ENCODE measurements at places on chromosomes 2 and 18.

GRCh38 chr18:6811816-6812215 lies 82.3 kb downstream of the ARHGAP28 start:
- no peak for DNase-seq

- no peak for DNase-seq
These were observed 434.4 kb upstream of the ETAA1 start for GRCh38 chr2:66962716-66963115.

DNA sequence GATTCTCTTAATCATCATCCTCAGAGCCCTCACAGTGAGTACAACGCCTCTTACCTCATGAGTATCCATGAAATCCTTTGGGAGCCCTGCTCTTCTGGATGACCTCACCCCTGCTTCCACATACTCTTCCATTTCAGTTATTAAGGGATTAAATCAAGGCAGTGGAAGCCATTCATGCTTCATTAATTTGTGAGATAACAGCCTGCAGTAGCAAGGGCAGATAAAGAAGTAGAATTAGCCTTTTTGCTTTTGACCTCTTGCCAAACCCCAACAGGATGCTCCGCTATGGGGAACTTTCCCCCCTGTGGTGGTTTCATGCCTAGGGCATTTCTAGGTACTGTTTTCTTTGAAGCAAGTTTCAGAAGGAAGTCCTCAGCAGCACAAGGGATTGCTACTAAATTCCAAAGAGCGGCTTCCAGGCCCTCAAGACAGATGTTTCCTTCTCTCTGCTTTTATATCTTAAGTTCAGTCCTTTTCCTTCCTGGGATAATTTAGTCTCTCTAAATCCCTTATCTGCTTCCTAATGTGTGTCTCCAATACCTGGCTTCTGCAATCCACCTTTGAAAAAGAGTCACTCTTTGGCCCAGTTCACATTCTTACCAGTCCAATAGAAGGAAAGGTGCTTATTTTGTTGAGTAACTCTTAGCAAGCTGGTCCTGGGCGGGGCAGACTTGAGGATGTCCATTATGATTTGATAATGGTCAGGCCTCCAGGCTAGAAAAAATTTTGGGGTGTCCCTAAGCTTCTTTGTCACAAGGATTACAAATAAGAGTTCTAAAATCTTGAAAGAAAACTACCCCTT lies 76.9 kb downstream of the MYO1B start:
- no peak for DNase-seq

- DNase-seq = no peak
These were observed 33.1 kb upstream of the ATP6V1B1 start for GRCh38 chr2:70902579-70902978.

- no peak for DNase-seq
These were observed 8.7 kb downstream of the OTOF start for GRCh38 chr2:26469092-26469710.

DNA sequence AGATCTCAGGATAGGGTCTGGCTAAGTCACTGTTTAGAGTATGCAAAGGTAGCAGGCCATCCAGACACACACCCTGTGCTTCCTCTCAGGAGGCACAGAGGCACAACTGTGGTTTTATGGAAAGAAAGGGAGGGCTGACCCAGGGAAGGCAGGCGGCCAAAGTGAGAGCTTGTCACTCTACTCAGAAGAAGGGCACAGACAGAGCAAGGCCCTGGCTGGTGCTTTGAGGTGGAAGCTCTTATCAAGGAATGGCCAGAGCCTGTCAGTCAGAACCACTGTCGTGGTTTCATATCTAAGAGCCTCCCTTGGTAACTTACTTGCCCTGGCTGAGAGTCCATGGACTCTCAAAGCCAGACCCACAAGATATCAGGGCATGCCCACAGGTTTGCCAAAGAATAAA lies 40.7 kb downstream of the SLC9A2 start:
- DNase-seq = no peak

DNA sequence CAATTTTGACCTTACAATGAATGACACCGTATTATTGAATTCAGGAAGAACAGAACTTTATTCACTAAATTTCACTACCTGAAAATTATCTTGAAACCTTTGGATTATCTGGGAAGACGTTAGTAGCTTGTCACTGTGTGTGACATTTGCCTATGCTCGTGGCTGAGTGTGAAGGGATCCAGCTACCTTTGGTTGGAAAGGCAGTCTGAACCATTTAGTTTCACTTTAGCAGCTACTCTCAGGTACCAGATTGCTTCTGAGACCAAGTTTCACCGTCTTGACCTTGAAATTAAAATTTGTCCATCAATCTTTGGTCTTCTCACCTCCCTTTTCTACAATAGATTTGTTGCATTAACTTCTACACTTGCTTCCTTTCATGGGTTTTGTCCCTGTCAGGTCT lies 637.5 kb downstream of the MBD2 start:
- no peak for DNase-seq

DNA sequence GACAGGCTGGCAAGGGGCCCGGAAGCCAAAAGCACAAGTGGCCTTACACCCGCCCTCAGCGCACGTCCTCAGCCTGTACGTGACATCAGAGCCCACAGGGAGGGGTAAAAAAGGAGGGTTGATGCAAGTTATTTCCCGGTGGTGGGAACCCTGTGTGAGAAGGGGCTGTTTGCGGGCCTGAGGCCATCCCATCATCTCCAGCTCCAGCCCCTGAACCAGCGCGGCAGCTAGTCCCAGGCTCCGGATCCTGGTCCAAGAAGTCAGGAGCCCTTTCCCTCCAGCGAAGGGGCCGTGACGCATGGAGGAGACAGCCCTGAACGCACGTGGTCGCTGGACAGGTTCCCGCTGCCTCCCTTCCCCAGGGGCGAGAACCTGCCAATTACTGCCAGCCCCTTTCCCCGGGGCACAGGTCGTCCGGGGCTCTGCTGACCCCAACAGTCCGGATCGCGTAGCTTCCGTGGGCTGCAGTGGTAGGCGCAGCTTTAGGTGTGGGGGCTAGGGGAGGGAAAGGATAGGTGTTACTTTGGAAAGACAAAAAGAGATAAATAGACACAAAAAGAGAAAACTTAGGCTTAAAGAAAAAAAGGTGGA lies 1.3 kb upstream of the LRP2 start:
- DNase-seq = peak; percentile 14

DNA sequence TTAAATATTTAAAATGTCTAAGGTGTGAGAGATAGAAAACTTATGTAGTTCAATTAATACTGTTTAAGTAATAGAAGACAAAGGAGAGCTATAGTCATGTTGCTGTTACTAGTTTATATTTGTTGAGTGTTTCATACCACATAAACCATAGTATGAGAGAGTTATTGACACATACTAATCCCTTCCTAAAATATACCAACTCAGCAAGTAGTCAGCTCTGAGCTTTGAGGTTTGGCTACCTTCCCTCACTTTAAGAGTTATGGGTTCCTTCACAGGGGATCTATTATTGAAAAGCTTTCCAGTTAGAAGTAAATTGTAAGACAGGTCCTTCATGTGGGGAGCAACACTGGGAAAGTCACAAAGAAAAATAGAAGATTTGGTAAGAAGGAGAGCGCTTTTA lies 701.6 kb upstream of the ZEB2 start:
- DNase-seq = no peak

DNA sequence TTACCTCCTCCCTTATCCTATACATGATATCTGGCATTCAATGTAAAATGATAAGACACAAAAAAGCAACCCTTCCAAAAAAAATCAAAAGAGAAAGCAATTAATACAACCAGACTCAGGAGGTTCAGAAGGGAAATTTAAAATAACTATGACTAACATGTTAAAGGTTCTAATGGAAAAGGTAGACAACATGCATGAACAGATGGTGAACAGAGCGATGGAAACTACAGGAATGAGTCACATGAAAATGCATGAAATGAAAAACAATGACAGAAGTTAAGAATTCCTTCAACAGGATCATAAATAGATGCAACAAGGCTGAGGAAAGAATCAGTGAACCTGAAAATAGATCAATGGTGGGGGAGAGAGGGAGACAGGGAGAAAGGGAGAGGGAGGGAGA lies 26.1 kb upstream of the ERCC3 start:
- DNase-seq = no peak

DNA sequence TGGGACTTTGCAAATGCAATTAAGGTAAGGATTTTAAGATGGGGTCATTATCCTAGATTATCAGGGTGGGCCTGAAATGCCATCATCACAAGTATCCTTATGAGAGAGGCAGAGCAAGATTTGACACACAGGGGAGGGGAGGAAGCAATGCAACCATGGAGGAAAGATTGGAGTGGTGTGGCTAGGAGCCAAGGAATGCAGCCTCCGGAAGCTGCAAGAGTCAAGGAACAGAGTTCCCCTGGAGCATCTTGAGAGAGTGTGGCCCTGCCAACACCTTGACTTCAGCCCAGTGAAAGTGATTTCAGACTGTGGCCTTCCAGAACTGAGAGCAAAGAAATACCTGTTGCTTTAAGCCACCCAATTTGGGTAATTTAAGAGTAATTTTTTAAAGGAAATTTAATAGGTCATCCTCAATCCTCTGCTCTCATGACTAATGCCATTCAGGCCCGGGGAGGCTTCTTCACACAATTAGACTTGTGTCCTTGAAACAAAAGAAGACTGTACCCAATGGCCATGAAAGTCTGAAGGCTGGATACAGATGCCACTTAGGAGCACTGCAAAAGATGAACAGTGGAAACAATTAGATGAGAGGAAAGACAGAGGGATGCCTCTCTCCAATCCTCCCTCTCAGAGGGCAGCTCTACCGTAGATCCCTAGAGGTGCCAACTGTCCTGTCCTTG lies 250.3 kb upstream of the ID2 start:
- DNase-seq = no peak

GRCh38 chr2:19021721-19022120 lies 336.7 kb downstream of the OSR1 start:
- no peak for DNase-seq

DNA sequence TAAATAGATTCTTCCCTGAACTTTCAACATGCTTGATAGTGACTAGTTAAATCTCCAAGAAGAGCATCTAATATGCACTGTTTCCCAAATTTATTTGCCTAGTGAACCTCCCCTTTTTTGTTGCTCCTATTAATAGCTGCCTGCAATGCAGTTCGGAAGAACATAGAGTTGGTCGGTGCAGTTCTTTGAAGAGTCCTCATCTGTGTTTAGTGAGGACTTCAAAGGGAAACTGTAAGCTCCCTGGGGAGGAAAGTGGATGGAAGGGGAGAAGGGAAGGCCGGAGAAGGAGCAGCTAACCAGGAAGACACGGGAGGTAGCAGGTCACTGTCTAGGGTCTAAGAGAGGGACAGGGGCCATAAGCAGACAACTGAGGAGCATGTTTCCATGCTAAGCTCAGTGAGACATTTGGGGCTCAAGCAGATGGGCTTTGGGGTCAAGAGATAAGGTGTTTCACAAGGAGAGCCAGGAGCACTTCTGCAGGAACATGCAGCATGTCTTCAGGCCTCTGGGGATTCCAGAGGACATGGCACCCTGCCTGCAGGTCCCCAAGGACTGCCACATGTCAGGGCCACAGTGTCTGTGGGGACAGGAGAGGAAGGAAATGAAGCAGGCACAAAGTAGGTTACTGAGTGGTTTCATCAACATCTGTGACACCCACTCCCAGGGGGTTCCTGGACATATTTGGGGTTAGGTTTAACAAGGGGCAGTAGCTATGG lies 48.7 kb upstream of the ANXA4 start:
- DNase-seq = no peak

- no peak for DNase-seq
These were observed 198.8 kb upstream of the TCF4 start for GRCh38 chr18:55786651-55787272.

GRCh38 chr2:204743393-204743960 lies 198.2 kb downstream of the PARD3B start:
- DNase-seq = no peak

DNA sequence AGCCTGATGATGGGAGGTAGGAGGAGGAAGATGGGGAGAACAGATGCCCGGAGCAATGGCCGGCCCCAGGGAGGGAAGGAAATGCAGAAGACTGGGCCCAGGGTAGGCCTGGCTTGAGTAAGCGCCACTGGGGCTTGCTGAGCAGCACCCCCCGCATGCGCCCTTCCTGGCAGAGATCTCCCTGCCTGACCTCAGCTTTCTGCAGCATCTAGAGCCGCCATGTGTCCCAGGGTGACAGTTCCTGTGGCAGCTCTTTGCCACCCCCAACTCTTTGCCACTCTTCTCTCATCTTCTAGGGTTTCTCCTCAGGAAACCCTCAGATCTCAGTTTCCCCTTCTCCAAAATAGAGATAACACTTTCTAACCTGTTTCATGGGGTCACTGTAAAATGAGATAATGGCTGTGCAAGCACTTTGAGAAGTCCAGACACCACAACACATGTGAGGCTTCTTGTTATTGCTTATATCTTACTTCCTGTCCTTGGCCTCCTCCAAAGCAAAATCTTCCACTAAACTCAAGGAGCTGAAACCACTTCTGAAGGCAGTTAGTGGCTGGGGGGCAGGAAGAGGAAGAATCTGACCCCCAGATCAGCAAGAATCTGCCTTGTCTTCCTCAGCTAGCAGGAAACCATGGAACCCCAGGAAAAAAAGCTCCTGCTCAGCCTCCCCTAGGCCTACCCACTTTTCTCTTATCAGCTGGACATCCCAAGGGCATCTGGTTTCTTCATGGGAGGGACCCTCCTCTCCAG lies 64.9 kb downstream of the EPAS1 start:
- DNase-seq = no peak

- no peak for DNase-seq
These were observed 398.7 kb upstream of the SALL3 start for GRCh38 chr18:78580835-78581339.

DNA sequence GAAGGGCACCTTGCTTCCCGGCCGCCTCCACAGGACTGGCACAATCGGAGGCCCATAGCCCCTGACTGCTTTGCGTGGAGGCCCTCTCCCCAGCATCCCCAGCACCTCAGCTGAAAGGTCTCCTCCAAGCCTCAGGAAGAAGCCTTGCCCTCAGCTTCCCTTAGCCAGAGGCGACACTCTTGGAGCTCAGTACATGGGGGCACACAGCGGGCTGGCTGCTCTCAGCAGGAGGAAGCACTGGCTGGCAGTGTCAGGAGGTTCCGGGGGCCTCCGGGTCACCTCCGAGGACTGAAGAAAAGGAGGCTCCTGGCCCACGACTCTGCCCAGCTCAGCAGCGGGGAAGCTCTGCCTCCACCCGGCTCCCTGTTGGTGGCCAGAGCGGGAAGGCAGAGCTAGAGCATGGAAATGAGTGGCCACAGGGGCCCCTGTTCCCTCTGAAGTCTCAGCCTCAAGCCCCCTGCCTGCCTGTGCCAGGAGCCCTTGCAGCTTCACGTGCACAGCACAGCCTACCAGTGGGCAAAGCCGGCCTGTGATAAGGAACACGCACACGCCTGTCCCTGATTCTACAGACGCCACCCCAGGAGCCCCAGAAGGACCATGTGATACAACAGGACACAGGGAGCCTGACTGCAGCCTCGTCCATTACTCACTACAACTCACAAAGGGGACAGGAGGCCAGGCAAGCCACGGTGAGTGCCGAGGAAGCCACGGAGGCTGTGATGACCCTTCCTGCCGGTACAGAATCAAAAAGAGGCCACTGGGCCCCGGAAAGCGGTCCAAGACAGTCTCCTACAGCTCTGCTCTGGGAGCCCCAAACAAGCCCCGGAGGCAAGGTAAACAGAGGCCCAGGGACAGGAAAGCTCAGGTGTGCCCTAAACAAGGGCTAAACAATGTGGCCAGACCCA lies 15.5 kb downstream of the HDAC4 start:
- no peak for DNase-seq

DNA sequence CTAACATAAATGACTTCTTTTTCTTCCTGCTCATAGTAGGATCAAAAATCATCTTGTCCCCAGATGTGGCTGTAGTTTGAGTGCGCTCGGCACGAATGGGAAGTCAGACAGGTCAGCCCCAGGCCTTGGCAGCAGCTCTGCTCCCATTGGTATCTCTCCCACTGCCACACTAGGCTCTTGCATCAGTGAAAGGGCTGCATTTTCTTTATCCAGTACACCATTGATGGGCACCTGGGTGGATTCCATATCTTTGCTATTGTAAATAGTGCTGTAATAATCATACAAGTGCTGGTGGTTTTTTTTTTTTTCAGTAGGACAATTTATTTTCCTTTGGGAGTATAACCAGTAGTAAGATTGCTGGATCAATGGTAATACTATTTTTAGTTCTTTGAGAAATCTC lies 865.5 kb downstream of the CCDC85A start:
- no peak for DNase-seq
